ENCODE measurements at places on chromosomes 6 and 20. TPM values are rescaled to one million over a fixed set of nuclear protein-coding genes. Genes with fewer than 3 reads are reported as not detected.

The CTAGE9 gene
- not detected for total RNA-seq

DNA sequence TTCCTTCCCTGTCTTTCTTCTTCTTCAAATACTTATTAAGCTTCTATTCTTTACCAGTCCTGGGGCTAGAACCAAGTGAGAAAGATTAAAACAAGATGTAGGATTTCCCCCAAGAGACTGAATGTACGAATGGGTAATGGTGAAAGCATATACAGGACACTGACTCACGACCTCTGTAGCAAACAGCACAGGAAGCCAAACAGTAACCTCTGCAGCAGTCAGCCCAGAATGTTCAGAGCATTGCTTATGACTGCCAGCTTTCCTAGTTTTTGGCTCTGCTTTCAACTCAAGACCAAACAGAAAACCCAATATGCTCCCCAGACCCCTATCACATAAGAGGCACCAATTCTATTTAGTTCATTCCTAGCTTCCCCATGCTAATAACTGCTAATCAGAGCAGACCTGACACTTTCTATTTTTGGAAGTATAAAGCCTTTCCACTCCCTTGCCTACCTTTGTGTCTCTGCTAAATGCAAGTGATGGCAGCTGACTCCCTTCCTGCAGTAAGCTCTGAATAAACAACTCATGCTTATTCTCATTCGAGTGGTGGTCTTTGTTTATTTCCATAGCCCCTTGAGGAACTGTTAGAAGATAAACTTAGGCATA is 690.6 kb downstream of the EPM2A start:
- no peak overlapping the region for H3K27ac ChIP-seq
- no peak for DNase-seq
- H3K36me3 ChIP-seq = no peaks in the 10 kb centered on the region
- peaks cover 4% of the 10 kb centered on the region for H3K27me3 ChIP-seq
- no peaks in the 10 kb centered on the region for H3K4me1 ChIP-seq

DNA sequence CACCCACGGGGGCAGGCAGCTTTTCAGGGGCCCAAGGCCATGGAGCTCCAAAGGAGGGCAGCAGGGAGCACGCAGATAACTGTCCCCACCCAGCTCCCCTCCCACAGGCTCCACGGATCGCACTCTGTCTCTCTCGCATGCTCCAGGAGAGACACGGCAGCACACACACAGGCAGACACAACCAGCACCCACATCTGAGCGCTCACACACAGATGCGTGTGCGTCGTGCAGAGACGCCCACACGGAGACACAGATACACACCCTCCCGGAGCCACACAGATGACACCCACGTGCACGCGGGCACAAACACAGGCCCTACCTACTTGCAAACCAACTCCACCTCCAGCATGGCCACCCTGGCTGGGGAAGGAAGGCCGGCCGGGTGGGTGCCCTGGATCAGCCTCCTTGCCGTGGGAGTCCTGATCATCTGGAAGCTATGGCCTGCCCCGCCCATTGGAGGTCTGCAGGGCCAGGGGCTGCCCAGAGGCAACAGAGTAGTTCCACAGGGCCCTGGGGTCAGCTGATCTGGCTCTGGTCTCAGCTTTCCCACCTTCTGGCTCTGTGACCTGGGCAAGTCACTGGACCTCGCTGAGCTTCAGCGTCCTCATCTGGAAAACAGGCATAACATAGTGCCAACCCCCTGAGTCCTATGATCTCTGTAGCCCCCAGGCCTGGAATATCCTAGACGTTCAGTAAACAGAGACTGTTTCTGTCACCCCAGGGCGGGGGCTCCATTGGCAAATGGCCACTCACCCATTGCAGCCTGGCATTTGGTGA is 31.5 kb downstream of the AAR2 start:
- H3K4me1 ChIP-seq = no peaks in the 10 kb centered on the region
- no peak overlapping the region for H3K4me3 ChIP-seq
- H3K27ac ChIP-seq = no peak overlapping the region
- DNase-seq = no peak
- H3K36me3 ChIP-seq = no peaks in the 10 kb centered on the region
- no peaks in the 10 kb centered on the region for H3K27me3 ChIP-seq

DNA sequence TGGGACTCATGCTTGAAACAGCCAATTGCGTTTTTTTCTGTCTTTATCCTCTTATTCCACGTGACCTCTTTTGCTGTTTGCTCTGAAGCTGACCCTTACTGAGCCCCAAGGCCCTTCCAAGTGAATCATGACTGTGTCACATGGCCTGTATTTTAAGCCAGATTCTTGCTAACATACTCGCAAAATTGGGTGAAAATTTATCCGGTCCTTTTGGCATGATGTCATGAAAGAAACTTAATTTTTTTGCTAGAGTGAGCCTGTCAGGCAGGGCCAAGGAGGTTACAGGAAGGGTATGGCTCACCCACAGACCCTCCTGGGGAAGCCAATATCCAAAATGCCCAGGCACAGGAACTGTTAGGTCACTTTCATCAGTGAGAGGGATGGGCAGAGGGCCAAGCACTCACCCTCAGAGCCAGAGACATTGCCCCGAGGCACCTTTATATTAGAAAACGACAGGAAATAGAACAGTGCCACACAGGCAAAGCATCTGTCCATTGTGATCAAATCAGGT is 296.7 kb downstream of the CDH26 start:
- no peaks in the 10 kb centered on the region for H3K4me1 ChIP-seq
- no peak for DNase-seq
- H3K4me3 ChIP-seq = no peak overlapping the region
- no peaks in the 10 kb centered on the region for H3K27me3 ChIP-seq

DNA sequence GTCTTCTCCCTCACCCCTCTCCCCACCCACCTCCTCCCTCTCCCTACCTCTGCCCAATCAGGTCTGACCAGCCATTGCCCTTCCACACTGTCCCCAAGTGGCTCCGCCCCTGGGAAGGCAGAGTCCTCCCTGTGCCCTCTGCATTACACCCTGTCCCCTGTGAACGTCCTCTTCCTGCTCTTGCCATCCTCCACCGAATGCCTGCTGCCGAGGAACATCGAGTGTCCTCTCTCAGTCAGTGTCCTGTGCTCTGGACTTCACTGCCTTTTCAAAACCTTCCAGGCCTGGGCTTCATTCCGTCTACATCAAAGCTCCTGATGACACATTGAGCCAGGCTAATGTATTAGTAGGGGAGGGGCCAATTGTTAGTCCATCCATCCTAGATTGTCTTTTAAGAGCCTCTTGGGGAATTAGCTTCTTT is 3.3 kb upstream of the PACSIN1 start:
- H3K36me3 ChIP-seq = no peaks in the 10 kb centered on the region
- H3K4me1 ChIP-seq = peaks cover 6% of the 10 kb centered on the region
- no peak for DNase-seq
- peak overlapping the region; percentile 41 for H3K27ac ChIP-seq
- H3K27me3 ChIP-seq = peaks cover 31% of the 10 kb centered on the region
- no peak overlapping the region for H3K4me3 ChIP-seq

- no peaks in the 10 kb centered on the region for H3K4me1 ChIP-seq
- H3K4me3 ChIP-seq = no peak overlapping the region
- no peaks in the 10 kb centered on the region for H3K36me3 ChIP-seq
- peak; percentile 23 for DNase-seq
- H3K27ac ChIP-seq = no peak overlapping the region
- peaks cover 13% of the 10 kb centered on the region for H3K27me3 ChIP-seq
These were observed 41.9 kb upstream of the CTNNBL1 start for GRCh38 chr20:37651932-37652331.

DNA sequence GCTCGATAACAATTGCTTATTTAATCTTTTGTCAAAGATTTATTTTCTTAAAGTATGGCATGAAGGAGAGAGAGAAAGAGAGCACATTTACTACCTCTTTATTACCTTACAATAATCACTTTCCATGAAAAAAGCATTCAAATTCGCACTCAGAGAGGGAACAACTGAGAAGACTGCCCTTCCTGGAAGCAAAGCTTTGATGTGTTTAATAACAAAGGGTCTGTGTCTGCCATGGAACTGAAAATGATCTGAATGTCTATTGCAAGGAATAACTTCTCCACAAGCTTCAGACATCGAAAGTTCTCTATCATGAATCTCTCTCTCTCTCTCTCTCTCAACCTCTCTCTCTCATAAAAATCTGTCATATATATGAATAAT is 308.9 kb downstream of the HDGFL1 start:
- H3K27me3 ChIP-seq = no peaks in the 10 kb centered on the region
- no peaks in the 10 kb centered on the region for H3K36me3 ChIP-seq
- no peak overlapping the region for H3K4me3 ChIP-seq
- no peak for DNase-seq
- H3K4me1 ChIP-seq = no peaks in the 10 kb centered on the region
- H3K27ac ChIP-seq = no peak overlapping the region

- no peaks in the 10 kb centered on the region for H3K4me1 ChIP-seq
- no peak overlapping the region for H3K27ac ChIP-seq
- DNase-seq = no peak
- no peaks in the 10 kb centered on the region for H3K27me3 ChIP-seq
- no peaks in the 10 kb centered on the region for H3K36me3 ChIP-seq
- H3K4me3 ChIP-seq = no peak overlapping the region
These were observed 84.7 kb upstream of the MC3R start for GRCh38 chr20:56163806-56164205.

DNA sequence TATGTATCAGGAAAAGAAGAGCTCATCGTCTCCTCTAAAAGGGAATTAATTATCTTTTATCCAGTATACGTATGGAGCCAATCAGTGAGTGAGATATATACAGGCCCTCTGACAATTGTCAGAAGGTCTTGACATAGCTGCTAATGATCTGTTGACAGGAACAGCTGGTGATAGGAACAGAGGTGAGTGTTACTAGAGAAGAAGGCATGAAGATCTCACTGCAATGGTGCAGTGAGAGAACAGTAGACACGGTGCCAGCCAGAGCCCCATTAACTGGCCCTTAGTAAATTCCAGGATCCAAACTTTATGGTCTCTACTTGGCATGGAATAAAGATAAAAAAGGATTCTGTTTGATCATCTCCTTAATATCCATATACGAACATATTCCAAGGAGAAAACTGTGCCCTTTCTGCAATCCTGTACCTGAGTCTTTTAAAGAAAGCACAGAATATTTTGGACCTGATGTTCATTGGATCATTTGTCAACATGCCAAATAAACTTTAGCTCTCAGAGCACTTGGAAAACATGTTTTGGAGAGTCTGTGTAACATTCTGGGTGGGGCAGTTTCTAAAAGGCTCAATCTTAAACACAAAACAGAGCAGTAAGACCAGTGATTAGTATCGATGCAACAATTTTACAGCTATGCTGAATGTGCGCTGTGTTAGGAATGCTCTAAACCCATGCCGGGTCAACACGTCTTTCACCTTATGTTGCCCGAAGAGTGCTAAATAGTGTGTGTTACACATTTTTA is 135.8 kb upstream of the CITED2 start:
- H3K4me1 ChIP-seq = peaks cover 1% of the 10 kb centered on the region
- no peaks in the 10 kb centered on the region for H3K36me3 ChIP-seq
- H3K27ac ChIP-seq = no peak overlapping the region

The SNAP25 gene
- not detected for total RNA-seq

The TNFRSF21 gene
- 0.27 TPM for total RNA-seq

- DNase-seq = no peak
- H3K36me3 ChIP-seq = no peaks in the 10 kb centered on the region
- peaks cover 5% of the 10 kb centered on the region for H3K27me3 ChIP-seq
These were observed 38.4 kb upstream of the PHACTR3 start for GRCh38 chr20:59565768-59566461.

DNA sequence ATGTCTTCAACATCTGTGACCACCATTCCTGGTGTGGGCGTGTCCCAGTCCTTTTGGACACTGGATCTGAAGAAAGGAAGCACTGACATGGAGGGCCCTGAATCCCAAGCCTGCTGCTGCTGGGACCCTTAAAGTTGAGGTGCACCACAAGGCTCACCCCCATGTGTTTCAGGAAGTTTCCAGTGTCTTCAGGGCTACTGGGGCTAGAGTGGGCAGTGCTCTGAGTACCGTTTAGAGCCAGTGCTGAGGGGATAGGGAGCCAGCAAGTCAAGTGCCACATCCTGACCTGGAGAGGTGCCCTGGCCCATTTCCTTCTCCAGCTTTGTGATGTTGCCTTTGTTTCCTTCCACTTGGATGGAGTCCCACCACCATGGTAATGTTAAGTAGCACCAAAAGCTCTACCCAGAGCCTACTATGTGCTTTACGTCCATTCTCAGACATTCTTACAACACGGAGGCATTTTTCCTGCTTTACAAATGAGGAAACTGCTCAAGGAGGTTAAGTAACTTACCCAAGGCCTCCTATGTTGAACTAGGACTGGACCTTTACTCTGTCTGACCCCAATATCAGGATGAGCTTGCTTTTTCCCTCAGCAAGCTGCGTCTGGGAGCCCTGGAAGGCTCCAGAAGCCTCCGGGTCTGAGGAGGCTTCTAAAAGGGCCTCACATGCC is 552 bp upstream of the DEF6 start:
- peak overlapping the region; percentile 96 for H3K27ac ChIP-seq
- no peak for DNase-seq
- H3K4me3 ChIP-seq = peak overlapping the region; percentile 85
- no peaks in the 10 kb centered on the region for H3K27me3 ChIP-seq
- H3K4me1 ChIP-seq = peaks cover 47% of the 10 kb centered on the region

DNA sequence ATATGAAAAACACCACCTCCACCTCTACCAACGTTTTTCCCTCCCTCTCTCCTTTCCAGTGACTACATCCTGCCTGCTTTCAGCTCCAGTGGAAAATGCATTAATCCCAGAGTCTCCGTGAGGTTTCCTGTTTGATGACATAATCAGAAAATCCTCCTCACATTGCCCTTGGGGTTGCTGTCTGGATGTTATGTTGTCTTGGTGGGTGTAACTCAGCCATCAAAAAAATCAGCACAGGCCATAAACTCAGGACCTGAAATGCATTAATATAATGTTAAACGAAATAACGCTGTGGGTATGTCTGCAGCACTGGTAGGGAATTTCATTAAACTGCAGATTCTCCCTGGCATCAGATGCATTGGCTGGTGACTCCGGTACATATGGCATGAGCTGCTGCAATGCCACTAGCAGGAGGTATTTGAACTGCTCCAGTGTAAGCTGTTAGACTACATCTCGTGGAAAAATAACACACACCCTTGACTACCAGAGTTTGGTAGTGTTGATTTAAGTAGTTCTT is 297.8 kb downstream of the PRL start:
- no peaks in the 10 kb centered on the region for H3K36me3 ChIP-seq
- no peaks in the 10 kb centered on the region for H3K4me1 ChIP-seq
- no peak overlapping the region for H3K4me3 ChIP-seq
- H3K27ac ChIP-seq = no peak overlapping the region
- H3K27me3 ChIP-seq = no peaks in the 10 kb centered on the region
